ENCODE measurements at places on chromosomes 2 and 18.

GRCh38 chr18:36015629-36016028 is 43.1 kb downstream of the RMP24 start:
- no peak for DNase-seq

- no peak for DNase-seq
Observed at GRCh38 chr2:156673333-156673615, 237.1 kb downstream of the GPD2 start.

- no peak for DNase-seq
Observed at GRCh38 chr2:32136097-32136496, 29.6 kb upstream of the SLC30A6 start.

DNA sequence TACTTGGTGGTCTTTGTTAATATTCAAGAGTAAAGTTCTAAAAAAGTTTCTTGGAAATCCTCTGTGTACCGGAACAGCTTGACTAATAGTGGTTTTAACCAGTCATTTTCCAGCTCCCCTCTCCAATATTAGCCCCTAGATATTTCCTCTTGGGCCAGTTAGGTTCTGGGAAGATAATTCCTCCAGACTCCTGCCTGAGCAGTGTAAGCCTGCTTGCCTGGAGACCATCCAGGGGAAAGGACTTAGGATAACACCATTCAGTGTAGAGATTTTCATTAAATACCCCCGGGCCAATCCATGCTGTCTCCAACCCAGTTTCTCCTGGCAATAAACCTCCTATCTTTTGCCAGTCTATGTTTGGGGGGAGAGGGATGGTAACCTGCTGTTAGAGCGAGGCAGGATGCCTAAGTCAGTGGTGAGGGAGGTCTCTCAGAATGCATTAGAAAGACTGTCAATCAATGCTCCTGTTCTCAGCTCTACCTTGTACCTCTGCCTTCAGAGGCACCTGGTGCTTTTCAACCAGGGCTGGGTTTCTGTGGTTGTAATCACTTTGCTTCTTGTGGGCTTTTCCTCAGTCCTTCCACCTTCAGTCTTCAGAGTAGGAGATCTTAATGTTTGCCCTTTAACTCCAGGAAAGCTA is 186.4 kb downstream of the RNF152 start:
- no peak for DNase-seq

GRCh38 chr18:59667488-59667887 is 29.7 kb downstream of the CCBE1 start:
- DNase-seq: no peak

DNA sequence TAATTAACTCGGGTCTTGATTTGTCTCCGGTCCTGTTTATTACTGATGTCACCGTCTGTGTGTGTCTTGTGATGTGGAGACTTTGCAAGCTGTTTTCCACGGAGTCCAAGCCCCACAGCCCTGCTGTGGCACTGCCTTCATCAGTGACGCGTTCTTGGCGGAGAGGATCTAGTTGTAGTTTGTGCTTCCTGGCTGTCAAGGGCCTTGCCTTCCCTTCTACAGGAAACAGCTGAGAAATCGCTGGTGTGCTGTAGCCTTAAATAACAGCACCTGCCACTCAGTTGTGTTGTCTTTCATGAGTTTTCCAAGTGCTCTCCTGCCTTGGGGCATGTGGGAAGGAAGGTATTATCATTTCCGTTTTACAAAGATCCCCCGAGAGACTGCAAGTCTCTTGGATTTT is 26.3 kb downstream of the CTIF start:
- DNase-seq: no peak

DNA sequence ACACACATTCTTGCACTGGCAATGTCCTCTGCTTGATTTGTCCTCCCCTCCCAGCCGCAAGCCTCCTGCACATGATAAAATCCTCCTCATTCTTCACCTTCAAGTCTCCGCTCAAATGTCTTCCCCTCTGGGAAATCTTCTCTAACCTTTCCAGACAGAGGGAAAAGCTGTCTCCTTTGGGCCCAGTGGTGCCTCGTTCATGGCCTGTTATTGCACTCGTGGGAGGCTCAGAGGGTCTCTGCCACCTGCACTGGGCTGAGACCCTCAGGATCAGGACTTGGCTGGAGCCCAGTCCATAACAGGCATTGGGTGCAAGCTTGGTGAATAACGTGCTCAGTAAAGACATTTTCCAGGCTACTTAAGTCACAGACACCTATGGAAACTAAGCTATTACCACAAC is 68.6 kb downstream of the PTGR3 start:
- DNase-seq: no peak

- DNase-seq: no peak
Observed at GRCh38 chr2:208984376-208985090, 439.3 kb upstream of the MAP2 start.

DNA sequence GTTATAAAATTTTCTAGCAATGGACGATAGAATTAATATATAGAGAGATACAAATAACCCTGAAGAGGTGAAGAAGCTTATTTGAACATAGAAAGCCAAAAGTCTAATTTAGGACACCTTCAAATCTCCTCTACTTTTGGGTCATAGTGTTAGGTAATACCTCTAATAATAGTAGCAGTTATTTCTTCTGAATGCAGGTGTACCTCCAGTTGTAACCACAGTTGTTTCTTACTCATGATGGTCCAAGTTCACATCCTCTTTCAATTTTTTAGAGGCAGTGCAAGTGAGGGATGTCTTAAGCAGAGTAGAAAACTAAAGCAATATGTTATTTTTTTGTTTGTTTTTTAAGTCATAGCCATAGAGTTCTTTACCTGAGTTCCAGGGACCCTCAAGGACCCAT is 429.5 kb downstream of the CCDC85A start:
- no peak for DNase-seq

GRCh38 chr18:33836564-33836963 is 258.5 kb downstream of the ASXL3 start:
- no peak for DNase-seq

DNA sequence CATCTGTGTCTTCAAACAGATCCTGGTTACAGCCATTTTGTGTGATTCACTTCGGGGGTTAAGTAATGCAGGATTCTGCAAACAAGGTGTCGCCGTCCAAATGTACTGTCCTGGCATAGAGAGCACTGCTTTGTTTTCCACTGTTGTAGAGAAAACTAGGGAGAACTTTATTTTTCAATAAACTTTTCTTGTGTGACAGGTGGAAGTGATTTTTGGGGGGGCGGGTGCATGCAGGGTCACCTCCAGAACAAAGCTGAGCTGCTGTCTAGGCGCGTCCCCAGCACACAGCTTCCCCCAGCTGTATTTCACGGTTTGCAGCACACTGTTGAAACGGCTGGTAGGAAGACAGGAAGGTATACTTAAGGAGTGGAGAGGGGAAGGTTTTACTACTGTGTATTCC is 200.6 kb downstream of the MGAT5 start:
- no peak for DNase-seq

DNA sequence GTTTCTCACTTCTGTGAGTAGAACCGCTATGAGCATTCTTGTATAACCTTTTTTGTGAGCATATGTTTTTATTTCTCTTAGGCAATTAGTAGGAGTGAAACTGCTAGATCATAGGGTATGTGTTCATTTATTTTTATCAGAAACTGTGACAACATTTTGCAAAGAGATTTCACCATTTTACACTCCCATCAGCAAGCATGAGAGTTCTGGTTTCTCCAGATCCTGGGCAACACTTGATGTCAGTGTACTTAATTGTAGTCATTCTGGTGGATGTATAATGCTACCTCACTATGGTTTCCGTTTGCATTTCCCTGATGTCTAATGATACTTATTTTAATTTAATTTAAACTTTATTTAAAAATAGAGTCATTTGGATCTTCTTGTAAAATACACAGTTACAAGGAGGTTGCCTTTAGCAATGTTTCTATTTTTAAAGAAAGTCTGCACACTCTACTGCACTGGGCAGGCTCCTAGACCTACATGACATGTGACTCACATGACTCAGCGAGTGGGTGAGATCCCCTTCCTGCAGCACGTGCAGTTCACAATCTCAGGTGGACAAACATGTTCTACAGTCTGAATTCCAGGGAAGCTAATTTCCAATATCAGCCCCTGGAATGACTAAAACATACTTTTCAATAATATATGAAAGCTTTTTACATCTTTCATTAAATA is 127.0 kb upstream of the BCL2L11 start:
- no peak for DNase-seq

- DNase-seq: no peak
Observed at GRCh38 chr2:128433911-128434550, 115.4 kb upstream of the HS6ST1 start.

DNA sequence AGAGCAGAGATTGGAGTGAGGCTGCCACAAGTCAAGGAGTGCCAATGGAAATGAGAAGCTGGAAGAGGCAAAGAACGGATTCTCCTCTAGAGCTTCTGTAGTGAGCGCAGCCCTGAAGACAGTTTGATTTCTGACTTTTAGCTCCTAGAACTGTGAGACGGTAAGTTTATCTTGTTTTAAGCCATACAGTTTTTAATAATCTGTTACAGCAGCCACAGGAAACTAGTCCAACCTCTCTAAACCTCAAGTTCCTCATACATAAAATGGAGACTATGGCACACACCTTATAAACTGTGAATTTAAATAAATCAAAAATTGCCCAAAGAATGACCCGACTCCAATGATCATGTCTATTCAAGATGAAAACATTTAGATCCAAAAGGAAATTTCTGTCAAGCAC is 596.5 kb downstream of the BCL11A start:
- no peak for DNase-seq

DNA sequence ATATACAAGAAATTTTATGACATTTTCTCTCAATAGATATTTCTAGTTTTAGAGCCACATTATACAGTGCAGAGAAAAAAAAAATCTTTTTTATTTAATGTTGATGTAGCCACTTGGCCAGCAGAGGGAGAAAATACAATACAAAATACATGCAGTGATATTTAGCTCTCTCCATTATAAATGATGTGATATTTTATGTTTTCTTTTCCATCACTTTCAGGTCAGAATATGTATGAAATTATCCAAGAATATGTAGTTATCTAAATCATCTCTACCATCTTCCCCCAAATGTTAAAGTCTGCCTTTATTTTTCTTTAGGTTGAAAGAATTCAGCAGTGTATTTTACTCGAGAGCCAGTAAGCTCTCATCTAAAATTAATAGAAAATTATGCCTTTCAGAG is 533.6 kb upstream of the FSHR start:
- DNase-seq: no peak

DNA sequence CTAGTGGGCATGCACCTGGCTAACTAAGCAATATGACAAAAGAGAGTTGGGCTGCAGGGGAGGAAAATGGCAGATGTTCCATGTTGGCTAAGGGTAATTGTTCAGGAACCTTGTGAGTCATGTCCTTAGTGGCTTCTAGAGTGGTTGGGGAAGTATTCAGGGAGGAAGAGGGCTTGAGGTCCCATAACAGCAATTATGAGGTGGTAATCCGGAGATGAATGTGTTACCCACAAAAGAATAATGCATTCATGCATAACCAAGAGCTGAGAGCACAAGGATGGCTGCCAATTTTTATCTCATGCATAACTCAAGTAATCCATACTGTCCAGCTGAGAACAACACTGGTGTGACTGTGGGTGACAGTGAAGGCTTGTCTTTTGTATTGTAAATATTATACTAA is 42.9 kb downstream of the TMEFF2 start:
- DNase-seq: no peak

DNA sequence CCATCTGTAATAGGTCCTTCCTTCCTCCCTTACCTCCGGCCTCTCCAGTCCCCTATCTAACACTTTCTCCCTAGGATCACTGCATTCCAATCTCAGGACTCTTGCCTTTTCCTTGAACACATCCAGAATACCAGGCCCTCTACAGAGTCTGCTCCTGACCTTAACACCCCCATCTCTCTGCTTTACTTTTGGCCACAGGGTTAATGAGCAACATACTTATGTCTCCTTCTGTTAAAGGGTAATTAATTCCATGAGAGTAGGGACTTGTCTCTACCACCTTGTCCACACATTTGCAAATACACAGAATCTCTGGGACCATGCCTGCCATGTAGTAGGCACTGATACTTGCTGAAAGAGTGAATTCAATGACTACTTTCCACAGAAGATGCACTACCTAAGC is 94.9 kb downstream of the COBLL1 start:
- DNase-seq: no peak

DNA sequence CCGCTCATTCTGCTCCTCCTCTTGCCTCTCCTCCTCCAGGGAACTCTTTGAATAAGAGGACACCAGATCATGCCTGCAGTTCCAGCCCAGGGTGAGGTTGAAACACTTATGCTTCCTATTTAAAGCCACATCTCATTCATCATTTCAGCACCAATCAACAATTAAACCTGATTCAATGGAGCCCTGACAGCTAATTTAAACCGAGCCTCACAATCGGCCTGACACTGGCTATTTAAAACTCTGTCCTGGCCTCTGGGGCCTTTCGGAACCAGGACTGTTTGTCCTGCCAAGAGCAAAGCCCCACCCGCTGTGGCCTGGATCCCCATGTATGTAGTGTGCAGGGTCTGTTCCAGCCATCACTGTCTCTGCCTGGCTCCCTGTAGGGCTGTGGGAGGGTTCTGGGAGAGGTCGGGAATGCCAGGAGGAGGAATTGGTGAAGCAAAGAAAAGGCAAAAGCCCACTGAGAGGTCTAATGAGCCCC is 97.4 kb downstream of the MCFD2 start:
- DNase-seq: no peak

DNA sequence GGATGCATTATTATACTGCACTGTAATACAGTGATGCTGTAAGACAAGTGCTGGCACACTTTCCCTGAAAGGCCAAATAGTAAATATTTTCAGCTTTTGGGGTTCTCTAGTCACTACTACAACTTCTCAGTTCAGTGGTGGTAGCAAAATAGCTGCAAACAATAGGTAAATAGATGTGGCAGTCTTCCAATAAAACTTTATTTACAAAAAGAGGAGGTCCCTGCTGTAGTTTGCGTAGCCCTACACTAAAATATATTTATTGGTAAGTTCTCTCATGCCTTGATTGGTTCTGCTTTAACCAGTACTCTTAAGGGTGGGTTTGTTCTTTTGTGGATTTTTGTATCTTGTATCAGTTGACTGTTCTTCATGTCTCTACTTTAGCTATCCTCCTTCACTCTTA is 7.8 kb downstream of the GLS start:
- no peak for DNase-seq

DNA sequence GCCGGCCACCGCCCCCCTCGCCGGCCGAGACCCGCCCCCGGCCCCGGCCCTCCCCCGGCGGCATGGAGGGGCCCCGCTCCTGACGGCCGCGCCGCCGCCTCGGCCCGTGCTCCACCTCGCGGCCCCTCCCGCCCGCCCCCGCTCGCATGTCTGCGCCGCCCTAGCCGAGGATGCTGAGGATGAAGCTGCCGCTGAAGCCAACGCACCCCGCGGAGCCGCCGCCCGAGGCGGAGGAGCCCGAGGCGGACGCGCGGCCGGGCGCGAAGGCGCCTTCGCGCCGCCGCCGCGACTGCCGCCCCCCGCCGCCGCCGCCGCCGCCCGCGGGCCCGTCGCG is 397 bp downstream of the ZCCHC2 start:
- DNase-seq: no peak
